ENCODE measurements at places on chromosomes 7 and 10.

DNA sequence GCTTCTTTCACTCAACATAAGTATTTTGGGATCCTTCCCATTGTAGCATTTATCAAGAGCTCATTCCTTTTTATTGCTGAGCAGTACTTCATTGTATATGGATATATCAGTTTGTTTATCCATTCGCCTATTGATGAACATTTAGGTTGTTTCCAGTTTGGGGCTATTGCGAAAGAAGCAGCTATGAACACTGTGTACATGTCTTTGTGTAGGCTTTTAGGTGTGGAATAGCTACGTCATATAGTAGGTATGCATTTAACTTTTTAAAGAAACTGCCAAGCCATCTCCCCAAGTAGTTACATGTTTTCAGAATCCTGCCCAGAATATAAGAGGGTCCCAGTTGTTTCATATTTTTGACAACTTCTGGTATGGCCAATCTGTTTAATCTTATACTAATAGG, 468.1 kb downstream of the IPMK start:
- no peak for DNase-seq

DNA sequence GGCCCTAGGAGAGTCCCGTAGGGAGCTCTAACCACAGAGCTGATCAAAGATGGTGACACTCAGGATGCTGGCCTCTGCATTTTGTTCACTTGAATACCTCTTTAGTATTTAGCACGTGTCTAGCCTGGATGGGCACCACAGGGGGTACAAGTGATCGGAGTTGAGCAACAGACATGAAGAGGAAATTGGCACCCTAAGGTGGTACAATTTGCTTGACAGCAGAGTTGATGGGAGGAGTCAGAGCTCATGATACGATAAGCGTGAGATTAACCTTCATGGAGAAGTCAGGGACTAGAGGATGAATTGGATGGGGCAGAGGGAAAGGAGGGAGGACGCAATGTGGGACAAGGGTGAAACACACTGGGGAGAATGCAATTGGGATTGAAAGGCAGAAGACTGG, 9.9 kb upstream of the ZNF212 start:
- no peak for DNase-seq

DNA sequence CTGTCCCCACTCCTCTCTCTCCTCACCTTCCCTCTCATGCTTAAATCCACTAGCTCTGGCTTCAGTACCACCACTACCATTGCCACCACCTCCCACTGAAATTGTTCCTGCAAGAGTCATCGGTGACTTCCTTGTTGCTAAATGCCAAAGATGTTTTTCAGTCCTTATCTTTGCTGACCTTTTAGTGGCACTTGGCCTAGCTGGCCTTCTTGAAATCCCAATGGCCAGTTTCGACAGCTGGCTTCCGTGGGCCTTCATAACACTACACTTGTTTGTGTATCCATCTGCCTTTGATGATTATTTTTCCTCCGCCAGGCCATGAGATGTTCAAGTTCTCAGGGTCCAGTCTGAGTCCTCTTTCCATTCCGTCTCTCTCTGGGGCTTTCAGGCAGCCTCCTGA, 118.2 kb upstream of the NANOS1 start:
- no peak for DNase-seq

GRCh38 chr7:16999541-17000267, 117.9 kb upstream of the AGR3 start:
- DNase-seq = no peak

- no peak for DNase-seq
Measured at GRCh38 chr7:148447221-148447849, 143.2 kb upstream of the C7orf33 start.

DNA sequence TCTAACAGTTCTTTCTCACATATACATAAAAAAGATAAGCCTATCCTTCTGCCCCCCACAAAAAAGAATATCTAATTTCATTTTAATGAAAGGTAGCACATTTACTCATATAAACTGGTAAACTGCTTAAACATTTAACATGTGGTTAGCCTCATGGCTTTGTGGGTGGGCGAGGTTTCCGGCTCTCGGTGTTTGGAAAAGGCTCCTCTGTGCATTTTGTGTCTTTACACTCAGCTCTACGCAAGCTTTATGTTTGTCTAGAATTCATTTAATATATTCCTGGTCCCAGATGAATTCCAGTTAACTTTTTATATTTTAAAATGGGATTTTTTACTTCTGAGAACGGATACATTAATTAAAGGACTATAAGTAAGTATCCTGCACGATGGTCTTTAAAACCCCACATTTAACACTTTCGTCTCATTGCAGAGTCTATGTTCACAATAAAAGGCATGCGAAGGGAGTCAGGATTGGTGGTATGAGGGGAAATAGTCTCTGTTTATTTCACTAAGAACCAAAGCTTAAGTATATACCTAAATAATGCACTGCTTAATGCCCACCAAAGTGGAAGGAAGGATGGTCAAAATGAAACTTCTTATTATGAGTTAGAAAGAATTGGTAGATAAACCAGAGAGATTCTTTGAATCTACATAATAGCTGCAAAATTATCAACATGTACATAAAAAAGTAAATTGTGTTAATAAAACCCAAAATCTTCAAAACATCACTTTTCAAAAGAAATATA, 197.2 kb downstream of the CRPPA start:
- no peak for DNase-seq

DNA sequence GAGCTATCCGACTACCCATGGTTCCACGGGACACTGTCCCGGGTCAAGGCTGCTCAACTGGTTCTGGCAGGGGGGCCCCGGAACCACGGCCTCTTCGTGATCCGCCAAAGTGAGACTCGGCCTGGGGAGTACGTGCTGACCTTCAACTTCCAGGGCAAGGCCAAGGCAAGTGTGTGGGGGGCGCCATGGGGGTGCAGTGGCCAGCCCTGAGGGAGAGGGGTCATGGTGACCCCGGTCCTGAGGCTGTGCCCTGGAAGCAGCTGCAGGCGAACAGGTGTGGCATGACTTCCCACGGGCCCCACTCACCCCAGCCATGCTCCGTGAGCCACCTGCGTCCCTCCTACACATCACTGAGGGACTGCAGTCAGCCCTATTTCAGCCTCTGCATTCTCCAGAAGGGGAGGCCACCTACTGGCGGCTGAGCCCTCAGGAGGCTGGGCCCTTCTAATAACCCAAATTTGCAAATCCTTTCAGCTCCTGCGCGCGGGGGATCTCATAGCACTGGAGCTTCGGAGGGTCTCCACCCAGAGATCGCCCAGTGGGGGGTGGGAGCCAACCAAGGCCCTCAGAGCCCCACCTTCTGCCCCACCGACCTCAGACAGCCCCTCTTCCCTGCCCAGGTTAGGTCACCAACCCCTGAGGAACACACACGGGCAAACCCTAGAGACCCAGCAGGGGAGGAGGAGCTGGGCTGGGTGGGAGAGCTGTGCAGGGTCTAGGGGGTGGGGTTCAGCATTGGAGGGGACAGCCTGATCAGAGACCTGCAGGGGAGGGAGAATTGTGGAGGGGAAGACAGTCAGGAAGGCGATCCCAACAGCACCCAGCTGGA, 30.8 kb downstream of the SH2B2 start:
- DNase-seq = no peak

All from bone marrow (tissue), 2 donors.